ENCODE measurements at places on chromosomes 7 and 10.

- no peak for DNase-seq
Measured at GRCh38 chr7:110889335-110889734, 201.6 kb upstream of the LRRN3 start.

- DNase-seq = no peak
Measured at GRCh38 chr10:128476368-128476725, 350.1 kb upstream of the MKI67 start.

GRCh38 chr7:86411814-86412213, 231.9 kb upstream of the GRM3 start:
- DNase-seq = no peak

DNA sequence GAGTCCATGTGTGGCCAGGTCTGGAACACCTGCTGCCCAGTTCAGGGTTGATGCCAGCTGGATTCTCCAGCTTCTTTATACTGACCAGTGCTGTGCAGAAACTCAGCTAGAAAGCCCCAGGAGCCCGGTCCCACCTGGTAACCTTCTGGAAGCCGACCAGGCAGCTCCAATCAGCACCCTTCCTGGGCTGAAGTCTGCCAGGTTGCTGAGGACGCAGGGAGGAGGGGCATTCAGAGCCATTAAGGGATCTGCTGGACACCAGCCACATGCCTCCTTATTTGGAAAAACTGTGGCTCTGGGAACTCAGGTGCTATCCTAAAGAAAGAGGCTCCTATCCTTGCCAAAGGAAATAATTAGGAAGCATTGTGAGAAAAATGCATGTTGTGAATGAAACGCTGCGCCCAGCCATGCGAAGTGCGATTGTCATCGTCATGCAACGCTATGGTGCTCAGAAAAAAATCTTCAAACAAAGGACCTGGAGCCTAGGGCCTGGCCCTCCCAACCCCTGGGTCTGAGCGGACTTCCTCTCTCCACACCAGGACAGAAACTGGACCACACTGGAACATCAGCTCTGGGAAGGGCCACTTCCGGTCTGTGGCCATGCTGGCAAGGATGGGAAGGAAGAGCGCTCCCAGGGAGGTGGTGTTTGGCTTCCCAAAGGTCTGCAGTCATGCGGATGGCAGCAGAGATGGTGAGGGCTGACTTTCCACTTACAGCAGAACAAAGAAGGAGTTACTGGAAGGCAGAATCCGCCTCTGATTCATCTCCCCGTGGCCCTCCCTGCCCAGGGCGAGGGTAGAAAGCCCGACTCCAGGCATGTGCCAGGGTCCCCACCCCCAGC, 90.1 kb downstream of the FAM53B start:
- peak; percentile 28 for DNase-seq

GRCh38 chr7:114343949-114344708, 70.5 kb upstream of the FOXP2 start:
- no peak for DNase-seq

GRCh38 chr7:15245831-15246230, 316.0 kb downstream of the AGMO start:
- no peak for DNase-seq

- DNase-seq = no peak
Measured at GRCh38 chr10:26219676-26220075, 3.1 kb downstream of the GAD2 start.

DNA sequence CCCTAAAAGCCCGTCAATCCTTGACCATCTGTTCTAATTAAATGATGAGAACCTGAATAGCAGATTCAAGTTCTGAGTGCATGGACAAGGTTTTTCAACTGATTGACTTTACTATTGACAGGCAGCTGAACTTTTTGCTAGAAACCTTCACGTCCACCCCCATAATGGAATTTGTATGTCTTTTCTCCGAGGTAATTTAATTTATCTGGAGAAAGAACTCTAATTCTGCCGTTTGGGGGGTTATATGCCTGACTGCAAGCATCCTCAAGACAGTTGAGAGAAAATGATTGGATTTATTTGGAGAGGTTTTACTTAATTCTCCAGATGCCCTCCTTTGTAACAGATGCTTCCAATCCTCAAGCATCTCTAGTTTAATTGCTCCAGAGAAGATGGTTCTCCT, 1053.4 kb upstream of the AUTS2 start:
- DNase-seq = no peak

GRCh38 chr7:155454183-155455112, 3.5 kb upstream of the EN2 start:
- no peak for DNase-seq

DNA sequence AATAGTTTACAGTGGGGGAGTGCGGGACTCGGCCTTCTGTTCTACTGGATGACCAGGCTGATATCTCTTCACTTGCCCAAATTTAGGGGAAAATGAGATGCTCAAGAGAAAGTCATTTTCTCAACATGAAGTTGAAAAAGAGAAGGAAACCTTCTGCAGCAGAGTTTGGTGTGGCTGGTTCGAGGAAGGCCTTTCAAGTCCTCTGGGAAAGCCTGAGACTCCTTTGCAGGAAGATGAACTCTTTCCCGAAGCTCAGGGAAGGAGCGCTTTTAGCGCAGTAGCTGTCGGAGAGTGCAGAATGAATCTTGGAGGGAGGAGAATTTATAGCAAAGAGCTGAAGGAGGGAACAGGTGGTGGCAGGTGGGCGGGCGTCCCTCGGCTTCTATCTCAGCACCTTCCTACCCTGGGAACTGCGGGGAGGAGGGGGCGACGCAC, at the start of gene ATOH7:
ATOH7 (minus strand) TSS at position 297 of the 435 bp plus-strand sequence. CDS start 436 bp downstream, outside the sequence.
- DNase-seq = no peak

- DNase-seq = no peak
Measured at GRCh38 chr10:3552281-3552680, 232.7 kb downstream of the KLF6 start.

- DNase-seq = no peak
Measured at GRCh38 chr10:114458955-114459354, 54.7 kb upstream of the AFAP1L2 start.
